A549 treated with Hydrocortisone at 1 μM for 4 hours (cell line): ENCODE measurements at places on chromosomes 4 and X. TPM values are rescaled to one million over a fixed set of nuclear protein-coding genes. Genes with fewer than 3 reads are reported as not detected.

The DIPK2B gene
- not detected in 5 replicates for total RNA-seq

The SMARCA1 gene
- 31.8 to 61.7 TPM (median 45.1 TPM) in 5 replicates for total RNA-seq

The P2RY8 gene
- total RNA-seq = 0.02 to 0.06 TPM (median 0.05 TPM) in 3 of 5 replicates, not detected in the others

The KCNIP4 gene
- total RNA-seq = not detected in 5 replicates
